ENCODE measurements at places on chromosomes 4 and X. TPM values are rescaled to one million over a fixed set of nuclear protein-coding genes. Genes with fewer than 3 reads are reported as not detected.
A peak's percentile ranks its signal among the peaks of the same experiment; 100 is the strongest.

MAGEC2 gene
- not detected for total RNA-seq

- H3K27me3 ChIP-seq: no peaks in the 10 kb centered on the region
- peak; percentile 65 for DNase-seq
- no peak overlapping the region for H3K4me3 ChIP-seq
- H3K36me3 ChIP-seq: no peaks in the 10 kb centered on the region
- no peaks in the 10 kb centered on the region for H3K4me1 ChIP-seq
- no peak overlapping the region for H3K27ac ChIP-seq
These were observed 407.9 kb downstream of the PCDH18 start for GRCh38 chr4:137124278-137124932.

DNA sequence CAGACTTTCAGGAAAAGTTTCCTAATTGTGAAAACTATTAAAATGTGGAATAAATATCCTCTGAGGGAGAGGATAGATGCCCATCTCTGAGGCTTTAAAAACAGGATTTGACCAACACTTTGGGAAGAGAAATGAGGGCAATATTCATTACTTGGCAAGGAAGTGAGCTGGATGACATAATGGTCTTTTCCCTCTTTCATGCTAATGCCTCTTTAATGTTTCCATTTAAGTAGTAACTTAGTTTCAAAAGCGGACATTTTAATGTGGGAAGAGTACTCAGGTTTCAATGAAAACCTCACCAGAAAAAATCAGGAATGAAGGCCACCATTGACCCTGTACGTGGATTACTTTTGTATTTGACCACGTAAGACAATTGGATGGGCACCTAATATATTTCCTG lies 503.3 kb downstream of the ANKRD50 start:
- H3K27me3 ChIP-seq: no peaks in the 10 kb centered on the region
- DNase-seq: no peak
- H3K36me3 ChIP-seq: no peaks in the 10 kb centered on the region
- peaks cover 3% of the 10 kb centered on the region for H3K4me1 ChIP-seq

DNA sequence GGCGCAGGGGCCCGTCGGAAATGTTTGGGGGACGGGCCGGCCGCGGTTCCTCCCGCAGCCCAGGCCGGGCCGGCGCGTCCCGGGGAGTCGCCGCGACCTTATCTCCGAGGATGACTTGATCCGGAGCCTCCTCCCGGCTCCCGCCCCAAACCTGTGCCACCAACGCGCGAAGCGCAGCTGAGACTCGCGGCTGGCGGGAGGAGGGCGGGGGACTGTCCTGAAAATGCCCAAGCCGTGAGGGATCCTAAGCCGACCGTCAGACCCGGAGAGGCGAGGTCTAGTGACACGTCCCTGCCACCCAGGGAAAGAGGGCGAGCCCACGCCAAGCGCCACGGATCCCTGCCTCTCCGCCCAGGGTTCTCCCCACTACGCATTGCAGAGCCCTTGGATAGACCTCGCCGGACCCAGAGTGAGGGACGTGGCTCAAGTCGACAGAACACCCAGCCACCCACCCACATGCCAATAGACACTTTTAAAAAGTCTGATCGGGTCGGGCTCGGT lies 26.9 kb downstream of the UTP14A start:
- peak overlapping the region; percentile 41 for H3K4me3 ChIP-seq
- no peaks in the 10 kb centered on the region for H3K4me1 ChIP-seq
- no peak overlapping the region for H3K27ac ChIP-seq
- peaks cover 51% of the 10 kb centered on the region for H3K27me3 ChIP-seq
- no peaks in the 10 kb centered on the region for H3K36me3 ChIP-seq

USP27X gene
- total RNA-seq: 5.0 TPM

All from GM23338 (cell line).